ENCODE measurements at places on chromosomes 1 and 21.

- no peak for DNase-seq
Observed at GRCh38 chr1:32963746-32964460, 706 bp downstream of the RNF19B start.

GRCh38 chr1:11858968-11859871 lies 475 bp upstream of the NPPB start:
- no peak for DNase-seq

DNA sequence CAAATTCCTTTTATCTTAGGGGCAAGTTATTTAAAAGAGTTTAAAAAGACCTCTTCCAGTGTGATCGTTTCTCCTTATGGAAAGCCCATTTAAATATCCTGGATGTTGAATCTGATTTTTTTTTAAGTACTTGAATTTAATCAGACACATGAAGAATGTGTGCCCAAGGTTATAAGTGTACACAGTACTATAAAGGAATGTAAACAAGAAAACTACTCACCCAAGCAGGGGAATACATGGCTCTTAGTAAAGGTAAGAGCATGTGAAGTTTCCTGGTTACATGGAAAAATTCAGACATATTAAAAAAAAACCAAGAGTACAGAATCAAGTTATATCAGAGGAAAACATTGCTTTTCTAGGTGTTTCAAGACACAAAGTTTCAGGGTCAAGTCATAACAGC lies 546.9 kb downstream of the MATN1 start:
- no peak for DNase-seq

DNA sequence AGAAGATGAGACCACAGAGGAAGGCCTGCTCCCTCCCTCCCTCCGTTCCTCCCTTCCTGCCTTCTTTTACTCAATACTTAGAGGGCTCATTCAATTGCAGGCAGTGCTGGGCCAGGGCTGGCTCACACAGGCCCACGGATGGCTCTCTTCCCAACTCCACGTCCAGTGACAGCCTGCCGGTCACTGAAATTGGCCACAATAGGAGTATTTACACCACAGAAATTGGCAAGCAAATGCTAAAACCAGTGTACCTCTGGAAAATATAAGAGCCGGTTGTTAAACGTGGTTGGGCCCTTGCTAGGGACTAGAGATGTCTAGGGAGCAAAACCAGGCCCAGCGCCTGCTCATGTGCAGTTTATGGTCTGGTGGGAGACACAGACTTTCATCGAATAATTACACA lies 72.4 kb upstream of the TMEM51 start:
- no peak for DNase-seq

GRCh38 chr1:27406362-27406680 lies 13.9 kb downstream of the GPR3 start:
- no peak for DNase-seq
